Type B pancreatic cell (in vitro differentiated cells): ENCODE measurements at places on chromosomes 12 and 14.

DNA sequence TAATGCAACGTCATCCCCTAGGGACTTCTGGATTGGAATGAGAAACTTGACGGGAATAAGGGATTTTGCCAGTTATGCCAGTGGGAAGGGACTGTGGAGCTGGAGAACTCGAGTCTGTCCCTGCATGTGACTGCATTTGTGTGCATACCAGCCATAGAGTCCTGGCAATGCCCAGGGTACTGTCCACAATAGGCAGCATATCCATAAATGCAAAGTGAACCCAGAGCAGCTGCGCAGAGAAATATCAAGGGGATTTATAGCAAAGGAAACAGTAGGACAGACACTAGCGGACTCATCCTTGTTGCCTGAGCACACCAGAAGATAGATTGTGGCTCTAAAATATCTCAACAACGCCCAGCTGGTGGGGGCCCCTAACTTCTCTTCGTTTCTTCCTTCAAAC lies 247.1 kb upstream of the SRRM4 start:
- DNase-seq = no peak

DNA sequence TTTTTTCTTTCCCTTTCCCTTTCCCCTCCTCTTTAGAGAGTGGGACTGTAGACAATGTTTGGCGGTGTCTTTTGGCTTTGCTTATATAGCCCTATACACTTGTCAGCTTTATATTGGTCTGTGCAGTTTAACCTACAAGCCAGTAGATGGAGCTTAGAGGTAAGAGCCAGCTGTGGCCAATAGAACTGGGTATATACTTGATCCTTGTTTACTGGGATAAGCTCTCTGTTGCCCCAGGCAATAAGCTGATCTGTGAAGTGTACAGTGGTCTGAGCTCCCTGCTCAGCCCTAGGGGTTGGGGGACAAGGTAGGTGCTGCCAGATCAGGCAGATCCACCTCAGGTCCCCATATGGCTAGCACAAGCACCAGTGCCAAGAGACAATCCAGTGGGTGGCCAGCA lies 434.1 kb downstream of the NOVA1 start:
- no peak for DNase-seq

GRCh38 chr14:71166180-71166837 lies 259.1 kb downstream of the PCNX1 start:
- DNase-seq = no peak

DNA sequence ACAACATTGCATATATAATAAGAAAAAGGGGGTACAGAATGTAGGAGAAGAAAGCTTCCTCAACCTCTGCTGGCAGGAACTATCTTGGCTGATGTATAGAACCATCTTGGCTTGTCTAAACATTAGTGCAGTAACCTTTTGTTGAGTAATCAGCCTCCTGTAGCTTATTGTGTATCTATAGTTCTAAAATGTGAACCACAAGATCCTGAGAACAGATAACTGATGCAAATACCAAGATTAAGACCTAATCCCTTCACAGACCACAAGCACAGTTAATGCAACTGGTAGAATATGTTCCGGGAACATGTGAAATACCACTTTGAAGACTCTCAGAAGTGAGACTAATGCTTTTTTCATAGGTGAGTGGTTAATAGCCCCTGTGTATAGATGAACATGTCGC lies 50.7 kb upstream of the KCNC2 start:
- DNase-seq = no peak

- DNase-seq = no peak
These were observed 85.4 kb downstream of the LGMN start for GRCh38 chr14:92663049-92663448.

DNA sequence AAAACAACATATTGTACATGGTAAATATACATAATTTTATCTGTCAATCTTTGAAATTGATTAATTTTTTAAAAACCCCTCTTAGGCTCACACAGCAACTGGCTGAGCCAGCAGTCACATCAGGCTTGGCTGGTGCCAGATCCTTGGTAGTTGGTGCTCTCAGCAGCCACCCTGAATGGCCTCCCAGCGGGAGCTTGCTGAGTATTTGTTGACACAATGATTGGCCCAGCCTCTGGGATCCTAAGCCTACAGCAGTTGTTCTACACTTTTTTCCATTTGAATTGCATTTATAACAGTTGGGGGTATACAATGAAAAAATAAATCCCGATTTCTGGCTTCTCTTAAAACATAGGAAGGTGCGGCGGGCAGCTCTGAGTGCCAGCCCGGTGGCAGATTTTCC lies 11.1 kb downstream of the PRKAB1 start:
- DNase-seq = no peak

DNA sequence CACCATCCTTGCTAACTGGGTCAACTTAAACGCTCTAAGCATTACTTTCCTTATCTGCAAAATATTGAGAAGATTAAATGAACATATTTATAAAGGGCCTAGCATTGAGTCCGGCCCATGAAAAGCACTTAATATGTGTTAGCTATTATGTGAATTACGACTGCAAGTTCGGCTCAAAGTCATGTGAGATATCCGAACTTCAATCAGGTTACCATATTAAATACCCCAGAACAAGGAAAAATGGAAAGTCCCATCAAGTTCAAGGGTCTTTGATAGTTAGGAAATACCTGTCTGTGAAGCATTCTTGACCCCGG lies 487 bp upstream of the NRDE2 start:
- DNase-seq = no peak
